Stimulated activated memory B cell treated with anti-CD40 and anti-IgM and Interleukin-4, amounts not matched to agents 10 μg/mL and 1 μg/mL and 100 μg/mL, for 72 hours (primary cell): ENCODE measurements at places on chromosomes 6 and 20.
A peak's percentile ranks its signal among the peaks of the same experiment; 100 is the strongest.

DNA sequence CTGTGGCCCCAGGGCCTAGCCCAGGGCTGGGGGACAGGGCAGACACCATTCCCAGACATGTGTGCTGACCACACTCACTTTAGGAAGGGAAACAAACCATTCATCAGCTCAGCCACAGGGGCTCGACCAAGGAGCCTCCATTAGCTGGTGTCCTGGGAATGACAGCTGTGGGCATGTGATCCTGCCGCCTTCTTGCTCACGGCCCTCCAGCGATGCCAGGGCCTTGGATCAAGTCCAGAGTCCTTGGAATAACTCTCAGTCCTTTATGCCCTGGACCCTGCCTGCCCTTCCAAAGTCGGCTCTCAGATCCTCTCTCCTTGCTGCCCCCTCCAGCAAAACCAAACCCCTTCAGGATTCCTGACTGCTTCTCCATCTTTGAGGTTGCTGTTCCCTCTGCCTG lies 165.0 kb upstream of the RNF24 start:
- no peak for ATAC-seq

DNA sequence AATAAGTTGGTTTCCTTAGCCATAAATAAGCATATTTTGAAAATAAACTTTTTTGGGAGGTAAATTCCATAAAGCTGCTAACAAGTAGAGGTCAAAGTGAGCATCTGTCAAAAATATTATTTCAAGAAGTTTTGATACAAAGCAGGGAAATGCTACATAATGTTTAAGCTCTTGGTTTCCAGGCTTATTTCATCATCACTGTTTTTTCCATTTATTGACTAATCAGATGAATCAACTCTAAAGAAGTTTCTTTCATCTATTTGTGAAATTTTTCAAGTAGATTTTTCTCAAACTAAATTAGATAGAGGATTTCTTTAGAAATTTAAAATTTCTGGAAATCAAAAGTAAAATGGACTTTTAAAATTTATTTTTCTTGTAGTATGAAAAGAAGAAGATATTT lies 89.5 kb upstream of the TBX18 start:
- no peak for ATAC-seq

GRCh38 chr20:32314768-32315167 lies 37.3 kb downstream of the KIF3B start:
- no peak for ATAC-seq

GRCh38 chr20:7264137-7264536 lies 496.7 kb downstream of the BMP2 start:
- ATAC-seq = no peak

GRCh38 chr6:20686142-20686541 lies 151.9 kb downstream of the CDKAL1 start:
- ATAC-seq = no peak

GRCh38 chr20:38340693-38341092 lies 5.6 kb upstream of the LBP start:
- ATAC-seq = no peak

DNA sequence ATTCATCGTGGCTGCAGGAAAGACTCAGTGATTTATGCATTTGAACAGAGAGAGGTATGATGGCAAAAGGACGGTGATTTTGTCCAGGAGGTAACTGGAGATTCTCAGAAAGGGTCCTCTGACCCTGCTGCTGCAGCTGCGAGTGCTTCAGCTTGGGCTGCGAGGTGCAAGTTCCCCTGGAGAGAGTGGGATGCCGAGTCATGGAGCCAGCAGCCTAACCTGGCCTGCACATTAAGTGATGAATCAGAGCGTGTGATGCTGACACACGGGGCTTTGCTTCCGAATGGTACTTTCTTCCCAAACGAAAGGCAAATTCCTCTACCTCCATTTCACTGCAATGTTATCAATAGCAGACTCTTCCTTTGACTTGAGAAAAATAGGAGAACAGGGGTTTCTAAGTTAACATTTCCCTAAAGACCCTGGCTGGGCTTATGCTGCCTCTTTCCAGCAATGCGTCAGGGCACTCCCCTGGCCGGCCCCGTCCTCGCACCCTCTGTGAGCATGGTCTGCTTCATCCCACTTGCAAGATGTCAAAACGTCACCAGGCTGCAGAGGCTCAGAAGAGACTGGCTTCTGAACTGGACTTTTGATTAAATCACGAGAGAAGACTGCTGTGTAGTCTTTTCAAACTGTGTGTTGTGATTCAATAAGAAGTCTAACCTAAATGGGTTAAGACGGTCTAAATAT lies 628.0 kb upstream of the AGPAT4 start:
- no peak for ATAC-seq

DNA sequence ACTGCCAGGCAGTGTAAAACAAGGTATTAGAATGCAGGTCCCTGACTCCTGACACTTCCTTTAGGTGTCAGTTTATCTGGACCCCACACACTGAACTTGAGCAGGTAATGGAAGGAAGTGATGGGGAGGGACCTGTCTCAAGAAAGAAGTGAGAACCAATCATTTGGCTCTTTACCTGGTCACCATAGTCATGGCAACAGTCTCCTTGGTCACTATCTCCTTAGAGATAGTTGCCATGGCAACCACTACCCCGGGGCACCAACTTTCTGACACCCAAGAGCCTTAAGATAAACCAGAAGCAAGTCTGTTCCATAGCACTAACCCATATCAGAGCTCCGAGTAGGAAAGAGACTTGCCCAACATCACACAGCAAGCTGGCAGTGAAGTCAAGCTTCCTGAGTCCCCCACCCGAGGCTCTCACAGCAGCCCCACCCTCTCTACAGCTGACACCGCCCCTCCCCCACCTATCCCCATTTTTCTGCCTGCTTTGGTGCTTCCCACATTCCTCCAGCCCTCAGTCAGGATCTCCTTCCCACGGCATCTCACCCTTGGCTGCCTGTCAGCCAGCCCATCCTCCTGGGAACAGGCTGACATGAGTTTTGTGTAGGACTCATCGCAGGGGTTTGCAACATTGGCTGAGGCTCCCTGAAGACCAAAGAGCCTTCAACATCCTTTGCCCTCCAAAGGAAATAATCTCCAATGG lies 16.3 kb upstream of the HM13 start:
- no peak for ATAC-seq

GRCh38 chr6:36210182-36210581 lies 13.6 kb downstream of the BRPF3 start:
- no peak for ATAC-seq

DNA sequence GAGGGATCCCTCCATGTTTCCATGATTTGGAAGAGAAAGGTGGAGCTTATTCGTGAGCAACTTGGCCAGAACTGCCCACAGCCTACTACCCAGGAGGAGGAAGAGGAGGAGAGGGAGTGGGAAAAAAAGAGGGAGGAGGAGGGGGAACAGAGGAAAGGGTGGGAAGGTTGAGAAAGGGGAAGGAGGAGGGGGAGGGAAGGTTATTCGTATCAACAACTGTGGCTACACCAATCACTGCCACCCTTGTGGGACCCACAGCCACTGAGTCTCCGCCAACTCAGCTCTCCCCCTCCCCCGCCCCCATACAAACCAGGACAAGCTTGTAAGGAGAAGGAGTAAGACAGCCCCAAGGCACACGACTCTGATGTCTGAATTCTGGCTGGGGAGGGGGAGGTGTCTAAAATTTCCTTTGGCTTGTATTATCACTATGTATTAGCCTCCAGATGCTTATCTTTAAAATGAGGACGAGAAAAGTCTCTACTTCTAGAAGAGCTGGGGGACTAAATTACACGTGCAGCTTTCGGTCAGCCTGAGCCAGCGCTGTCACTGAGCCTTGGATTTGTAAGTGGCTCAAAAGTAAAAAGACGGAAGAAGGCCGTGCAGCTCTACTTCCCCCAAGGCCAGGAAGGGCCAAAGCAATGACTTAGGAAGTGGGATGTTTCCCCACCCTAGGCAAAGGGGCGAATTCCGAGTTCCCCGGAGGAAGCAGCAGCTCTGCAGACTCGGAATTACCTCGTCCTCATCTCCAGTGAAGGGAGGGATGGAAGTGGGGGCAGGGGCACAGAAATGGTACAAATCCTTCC lies 1.0 kb downstream of the FKBP1A start:
- ATAC-seq = no peak

DNA sequence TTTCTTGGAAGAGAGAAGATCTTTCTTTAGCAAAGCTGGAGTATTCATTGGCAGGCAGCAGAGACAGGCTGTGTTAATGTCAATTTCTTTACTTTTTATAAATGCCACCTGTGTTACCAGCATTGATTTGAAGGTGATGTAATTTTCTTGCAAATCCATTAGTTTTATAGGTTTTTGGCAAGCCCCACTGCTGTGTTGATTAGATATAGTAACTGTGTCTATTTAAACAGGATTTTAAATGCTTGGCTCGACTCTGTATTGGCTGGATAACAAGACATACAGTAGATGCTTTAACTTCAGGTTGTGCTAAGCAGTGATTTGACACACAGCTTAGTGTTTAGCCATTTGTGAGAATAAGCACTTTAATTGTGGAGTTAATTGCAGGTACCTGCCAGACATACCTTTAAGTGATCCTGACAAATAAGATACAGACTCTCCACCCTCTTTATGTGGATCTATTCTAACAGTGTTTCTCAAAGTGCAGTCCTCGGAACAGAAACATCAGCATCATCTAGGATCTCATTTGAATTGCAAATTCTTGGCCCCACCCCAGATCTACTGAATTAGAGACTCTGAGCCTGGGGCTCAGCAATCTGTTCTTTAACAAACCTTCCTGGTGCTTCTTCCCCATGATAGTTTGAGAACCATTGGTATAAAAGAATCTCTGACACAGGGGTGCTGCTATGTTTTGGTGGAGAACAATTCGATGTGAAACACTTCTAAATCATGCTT lies 397.5 kb downstream of the HDGFL1 start:
- ATAC-seq = no peak

DNA sequence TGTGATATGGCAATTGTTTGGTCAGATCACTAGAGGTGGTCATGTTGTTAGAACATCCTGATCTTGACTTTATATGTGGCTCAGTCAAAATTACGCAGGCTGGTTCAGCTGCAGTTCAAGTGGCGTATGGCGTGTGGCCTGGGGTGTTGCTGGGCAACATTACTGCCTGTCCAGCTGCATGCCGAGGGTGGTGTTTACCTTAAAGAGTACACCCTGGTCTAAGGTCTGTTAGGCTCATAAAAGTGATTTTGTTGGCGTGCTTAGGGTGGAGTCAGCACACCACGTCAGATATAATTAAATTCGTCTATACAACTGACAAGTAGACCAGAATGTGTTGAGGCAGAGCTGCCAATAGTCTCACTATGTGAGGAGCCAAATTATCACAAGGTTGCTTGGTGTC lies 55.6 kb upstream of the NEDD9 start:
- ATAC-seq = no peak

DNA sequence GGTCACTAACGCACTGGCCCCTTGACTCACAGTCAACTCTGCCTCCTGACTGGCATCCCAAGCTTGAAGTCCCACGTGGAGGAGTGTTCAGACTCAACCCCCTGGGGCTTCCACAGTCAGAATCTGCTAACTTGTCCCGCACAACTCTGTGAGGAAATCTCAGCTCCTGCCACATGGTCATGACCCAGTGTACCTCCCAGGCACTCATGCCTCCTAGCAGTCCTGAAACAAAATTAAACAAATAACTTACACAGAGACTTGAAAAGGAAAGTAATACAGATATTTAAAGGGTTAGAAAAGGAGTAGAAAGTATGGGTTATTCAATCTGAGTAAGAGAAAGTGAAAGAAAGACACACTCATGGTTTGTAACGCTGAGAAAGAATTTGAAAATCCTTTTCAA lies 134.9 kb downstream of the GMDS start:
- no peak for ATAC-seq

- ATAC-seq = no peak
Observed at GRCh38 chr20:58073945-58074856, 154.3 kb downstream of the ANKRD60 start.

DNA sequence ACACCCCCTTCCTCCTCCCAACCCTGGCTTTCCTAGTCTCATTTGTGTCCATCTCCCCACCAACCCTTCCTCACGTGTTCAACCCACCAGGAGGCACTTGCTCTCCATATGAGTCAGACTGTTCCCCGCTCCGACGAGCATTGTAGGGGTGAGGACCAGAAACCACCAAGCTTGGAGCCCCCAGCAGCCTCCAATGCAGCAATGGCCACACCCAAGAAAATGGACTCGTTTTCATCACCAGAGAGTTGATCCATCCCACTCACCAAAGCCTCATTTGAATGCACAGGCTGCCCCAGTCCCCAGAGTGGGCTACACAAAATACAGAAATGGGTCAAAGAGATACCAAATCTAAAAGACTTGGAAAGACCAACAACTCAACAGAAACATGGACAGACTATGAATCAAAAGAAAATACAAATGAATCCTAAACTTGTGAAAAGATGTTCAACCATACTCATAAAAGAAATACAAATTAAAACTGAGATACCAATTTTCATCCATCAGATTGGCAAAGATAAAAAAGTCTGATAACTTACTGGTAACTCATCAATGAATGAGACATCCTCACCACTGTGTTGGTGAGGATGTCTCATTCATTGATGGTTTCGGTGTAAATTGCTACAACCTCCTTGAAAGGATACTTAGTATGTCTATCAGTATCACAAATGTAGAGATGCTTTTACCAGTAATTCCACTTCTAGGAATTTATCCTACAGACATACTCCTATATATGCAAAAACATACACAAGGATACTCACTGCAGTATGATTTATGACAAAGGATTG lies 68.1 kb downstream of the TRERF1 start:
- ATAC-seq = peak; percentile 3

GRCh38 chr6:135360222-135360621 lies 137.3 kb downstream of the AHI1 start:
- ATAC-seq = no peak

DNA sequence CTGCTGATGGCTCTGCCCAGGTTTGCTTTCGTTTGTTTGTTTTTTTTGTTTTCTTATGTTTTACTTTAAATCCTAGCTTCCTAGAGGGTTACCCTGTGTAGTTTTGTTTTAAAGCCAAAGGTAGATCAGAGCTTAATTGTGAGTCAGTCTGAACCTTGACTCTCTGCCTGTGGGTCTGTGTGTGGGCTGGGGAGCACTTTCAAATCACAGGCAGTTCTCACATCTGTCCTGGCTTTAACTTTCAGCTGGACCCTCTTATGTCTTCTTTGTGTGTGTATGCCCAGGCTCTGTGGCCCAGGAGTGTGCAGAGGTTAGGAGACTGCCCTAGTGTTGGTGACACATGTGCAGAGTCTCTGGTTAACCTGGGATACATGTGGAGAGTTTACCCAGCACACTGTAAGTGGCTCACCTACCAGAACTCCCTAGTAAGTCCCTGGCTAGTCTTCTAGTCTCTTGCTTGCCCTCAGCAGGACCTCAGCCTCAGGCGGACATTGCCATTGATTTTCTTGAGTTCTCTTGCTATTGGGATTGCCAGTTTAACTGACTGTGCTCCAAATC lies 19.0 kb downstream of the HIVEP1 start:
- ATAC-seq = no peak

- no peak for ATAC-seq
Observed at GRCh38 chr20:57650266-57650665, 30.0 kb upstream of the ZBP1 start.

- ATAC-seq = no peak
Observed at GRCh38 chr6:22605736-22606135, 36.4 kb downstream of the HDGFL1 start.

- ATAC-seq = no peak
Observed at GRCh38 chr6:53831936-53832660, 37.3 kb downstream of the LRRC1 start.
